ENCODE measurements at places on chromosomes 1 and 21. TPM values are rescaled to one million over a fixed set of nuclear protein-coding genes. Genes with fewer than 3 reads are reported as not detected.

The PMVK gene
- total RNA-seq, result 6.5 TPM

GRCh38 chr1:65830306-65830705 is 37.6 kb downstream of the PDE4B start:
- peak overlapping the region; percentile 21 for H3K27ac ChIP-seq
- DNase-seq, result no peak
- no peak overlapping the region for H3K4me3 ChIP-seq

GRCh38 chr21:17585875-17586450 is 26.7 kb downstream of the BTG3 start:
- no peaks in the 10 kb centered on the region for H3K27me3 ChIP-seq
- H3K4me3 ChIP-seq, result no peak overlapping the region
- H3K4me1 ChIP-seq, result no peaks in the 10 kb centered on the region
- DNase-seq, result peak; percentile 78
- H3K27ac ChIP-seq, result no peak overlapping the region
- H3K36me3 ChIP-seq, result no peaks in the 10 kb centered on the region

The DIPK1A gene
- total RNA-seq, result 29.0 TPM

The MFSD2A gene
- 3.6 TPM for total RNA-seq

- no peaks in the 10 kb centered on the region for H3K27me3 ChIP-seq
- peaks cover 3% of the 10 kb centered on the region for H3K4me1 ChIP-seq
- H3K4me3 ChIP-seq, result no peak overlapping the region
- DNase-seq, result peak; percentile 82
- H3K36me3 ChIP-seq, result no peaks in the 10 kb centered on the region
- H3K27ac ChIP-seq, result no peak overlapping the region
These were observed 13.5 kb upstream of the CACNA1E start for GRCh38 chr1:181469829-181470228.

The IL19 gene
- not detected for total RNA-seq

DNA sequence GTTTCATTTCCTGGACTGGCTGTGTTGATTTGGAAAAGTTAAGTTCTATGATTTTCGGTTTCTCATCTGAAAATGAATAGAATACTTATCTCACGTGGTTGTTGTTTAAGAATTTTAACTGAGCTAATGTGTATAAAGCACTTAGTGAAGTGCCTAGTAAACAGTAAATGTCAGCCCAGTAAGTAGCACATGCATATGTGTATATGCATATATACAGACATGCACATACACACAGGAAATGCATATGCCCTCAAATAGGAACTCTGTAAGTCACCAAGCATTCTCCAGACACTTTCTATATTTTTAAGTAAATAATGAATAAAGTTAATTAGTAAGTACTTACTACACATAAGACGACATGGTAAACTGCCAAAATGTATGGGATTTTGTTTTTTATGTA is 128.6 kb downstream of the CLEC20A start:
- no peak overlapping the region for H3K4me3 ChIP-seq
- no peaks in the 10 kb centered on the region for H3K27me3 ChIP-seq
- DNase-seq, result no peak

GRCh38 chr1:154958036-154958435 is 2.1 kb upstream of the PBXIP1 start:
- H3K36me3 ChIP-seq, result peaks cover 24% of the 10 kb centered on the region
- H3K27ac ChIP-seq, result no peak overlapping the region
- peaks cover 41% of the 10 kb centered on the region for H3K4me1 ChIP-seq
- peak; percentile 63 for DNase-seq
- no peaks in the 10 kb centered on the region for H3K27me3 ChIP-seq
- no peak overlapping the region for H3K4me3 ChIP-seq

Data from osteoblast (primary cell).